Adipocyte (in vitro differentiated cells): ENCODE measurements at places on chromosomes 1 and 21.

- DNase-seq: no peak
Observed at GRCh38 chr1:57142169-57142568, 176.4 kb upstream of the C8B start.

DNA sequence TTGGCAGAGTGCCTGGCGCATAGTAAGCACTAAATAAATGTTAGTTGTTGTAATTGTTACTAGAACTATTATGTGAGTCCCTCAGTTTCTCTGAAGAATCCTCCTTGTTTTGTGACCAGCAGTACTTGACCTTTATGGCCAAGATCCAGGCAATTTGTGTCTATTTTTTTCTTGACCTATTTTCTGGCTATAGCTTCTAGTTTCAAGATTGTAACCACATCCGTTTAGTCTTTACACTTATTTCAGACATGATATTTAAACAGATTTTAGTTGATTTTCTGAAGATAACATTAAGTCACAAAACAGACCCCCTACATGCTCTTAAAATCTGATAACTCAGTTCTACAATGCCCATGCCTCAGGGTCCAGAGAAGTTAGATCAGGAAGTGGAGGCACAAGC is 50.3 kb downstream of the CDC7 start:
- no peak for DNase-seq

GRCh38 chr1:203765029-203765837 is at the start of gene LAX1:
Gene LAX1 (plus strand): TSS chr1:203765183. CDS start chr1:203765566, 383 bp downstream.
- no peak for DNase-seq

- DNase-seq: no peak
Observed at GRCh38 chr1:151336556-151336955, 9.3 kb upstream of the PI4KB start.

- no peak for DNase-seq
Observed at GRCh38 chr1:34479731-34480130, 275.1 kb upstream of the GJB5 start.

DNA sequence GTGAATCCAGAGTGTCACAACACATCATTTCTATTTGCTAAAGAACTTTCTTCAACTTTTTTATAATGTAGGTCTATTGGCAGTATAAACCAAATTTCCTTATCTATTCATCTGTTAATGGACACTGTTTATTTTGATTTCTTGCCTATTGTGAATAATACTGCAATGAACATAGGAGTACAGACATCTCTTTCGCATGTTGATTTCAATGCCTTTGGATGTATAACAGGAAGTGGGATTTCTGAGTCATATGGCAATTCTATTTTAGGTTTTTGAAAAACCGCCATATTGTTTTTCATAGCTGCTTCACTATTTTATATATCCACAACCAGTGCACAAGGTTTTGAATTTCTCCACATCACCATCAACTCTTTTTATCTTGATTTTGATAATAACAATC is 198.7 kb downstream of the KCNT2 start:
- no peak for DNase-seq

- DNase-seq: no peak
Observed at GRCh38 chr1:21206117-21206516, 29.4 kb upstream of the EIF4G3 start.

- no peak for DNase-seq
Observed at GRCh38 chr1:95145493-95145892, 28.3 kb downstream of the TLCD4 start.

DNA sequence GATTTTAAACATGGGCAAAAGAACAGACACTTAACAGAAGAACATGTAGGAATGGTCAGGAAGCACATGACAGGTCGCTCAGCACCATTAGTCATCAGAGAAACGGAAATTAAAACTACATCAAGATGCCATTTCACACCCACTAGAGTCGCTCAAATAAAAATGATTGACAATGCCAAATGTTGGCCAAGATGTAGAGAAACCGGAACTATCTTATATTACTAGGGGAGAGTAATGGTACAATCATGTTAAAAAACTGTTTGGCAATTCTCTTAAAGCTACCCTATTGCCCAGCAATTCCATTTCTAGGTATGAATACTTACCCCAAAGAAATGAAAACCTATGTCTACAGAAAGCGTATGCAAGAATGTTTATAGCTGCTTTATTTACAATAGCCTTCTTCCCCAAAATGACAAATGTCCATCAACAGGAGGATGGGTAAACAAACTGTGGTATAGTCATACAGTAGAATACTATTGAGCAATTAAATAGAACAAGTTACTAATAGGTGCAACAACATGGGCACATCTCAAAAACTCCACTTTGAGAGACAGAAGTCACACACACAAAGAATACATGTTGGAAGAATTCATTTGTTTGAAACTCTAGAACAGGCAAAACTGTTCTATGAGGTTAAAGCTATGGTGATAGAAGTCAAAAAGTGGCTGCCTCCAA is 92.8 kb downstream of the ETS2 start:
- DNase-seq: no peak

DNA sequence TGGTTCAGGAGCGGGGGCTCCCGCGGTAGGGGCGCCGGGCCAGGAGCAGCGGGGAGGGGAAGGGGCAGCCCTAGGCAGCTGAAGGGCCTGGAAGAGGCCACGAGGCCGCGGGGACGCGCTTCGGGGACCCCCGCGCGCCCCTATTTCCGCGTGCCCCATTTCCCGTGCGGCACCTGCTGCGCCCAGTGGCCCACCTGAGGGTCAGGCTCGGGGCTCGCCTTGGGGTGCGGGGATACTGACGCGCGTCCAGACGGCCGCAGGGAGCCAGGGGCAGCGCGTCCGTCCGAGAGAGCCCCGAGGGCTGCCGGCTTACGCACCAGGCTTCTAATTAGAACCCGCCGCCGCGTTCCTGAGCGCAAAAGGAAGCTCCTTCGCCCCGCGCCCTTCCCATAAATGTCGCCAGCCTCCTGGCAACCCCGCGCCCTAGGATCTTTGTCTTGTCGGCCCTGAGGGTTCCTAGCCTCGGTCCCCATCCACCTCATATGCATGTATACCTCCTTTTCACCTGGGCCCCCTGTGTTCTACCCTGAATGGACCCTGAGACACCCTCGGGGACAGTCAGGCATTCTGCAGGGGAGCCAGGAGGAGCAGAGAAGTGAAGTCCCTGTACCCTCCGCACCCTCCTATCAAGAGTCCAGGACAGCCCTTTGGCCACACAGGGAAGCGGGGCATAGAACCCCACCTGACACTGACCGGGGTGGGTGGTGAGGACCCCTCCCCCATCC is 1.8 kb downstream of the WNT3A start:
- no peak for DNase-seq

DNA sequence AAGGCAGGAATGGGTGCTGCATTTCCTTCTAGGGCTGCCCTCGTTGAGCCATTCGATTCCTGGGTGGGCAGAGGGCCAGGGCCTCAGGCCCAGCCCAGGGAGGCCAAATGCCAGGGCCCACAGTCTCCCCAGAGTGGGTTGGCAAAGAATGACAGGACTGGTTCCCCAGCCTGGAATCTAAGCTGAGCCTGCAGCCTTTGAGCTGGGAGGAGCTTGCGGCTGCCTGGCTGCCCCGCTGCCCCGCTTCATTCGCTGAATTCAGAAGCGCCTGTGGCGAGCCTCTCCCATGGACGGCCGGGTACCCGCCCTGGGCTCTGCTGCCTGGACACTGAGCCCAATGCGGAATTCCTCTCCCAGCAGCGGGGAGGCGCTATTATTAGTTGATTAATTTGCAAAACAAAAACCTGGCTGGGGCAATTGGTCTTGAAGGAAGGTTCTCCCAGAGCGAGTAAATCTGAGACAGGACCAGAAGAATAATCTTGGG is 32.3 kb upstream of the TARDBP start:
- DNase-seq: peak; percentile 91

DNA sequence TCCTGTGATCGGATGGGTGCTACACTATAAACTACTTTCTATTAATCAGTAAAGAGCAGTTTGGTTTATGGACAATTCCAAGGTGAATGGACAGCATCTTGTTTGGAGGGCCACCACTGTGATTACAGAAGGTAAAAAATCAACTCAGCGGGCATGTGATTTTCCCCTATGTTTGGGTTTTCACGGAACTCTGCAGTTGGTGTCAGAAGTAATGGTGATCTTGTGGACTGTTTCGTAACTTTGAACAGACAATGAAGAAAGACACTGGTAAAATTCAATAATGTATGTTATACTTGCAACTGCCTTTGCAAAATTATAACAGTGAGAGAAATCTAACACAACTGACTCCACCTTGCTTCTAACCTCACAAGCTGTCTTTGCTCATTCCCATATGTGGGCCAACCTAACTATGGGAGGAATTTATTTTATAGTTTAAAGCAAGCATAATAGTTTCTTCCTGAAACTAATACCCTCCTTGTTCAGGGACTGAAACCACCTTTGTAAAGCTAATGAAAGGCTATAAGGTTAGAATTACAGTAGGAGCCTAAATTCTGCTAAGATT is 53.2 kb downstream of the TRIM33 start:
- DNase-seq: peak; percentile 25

DNA sequence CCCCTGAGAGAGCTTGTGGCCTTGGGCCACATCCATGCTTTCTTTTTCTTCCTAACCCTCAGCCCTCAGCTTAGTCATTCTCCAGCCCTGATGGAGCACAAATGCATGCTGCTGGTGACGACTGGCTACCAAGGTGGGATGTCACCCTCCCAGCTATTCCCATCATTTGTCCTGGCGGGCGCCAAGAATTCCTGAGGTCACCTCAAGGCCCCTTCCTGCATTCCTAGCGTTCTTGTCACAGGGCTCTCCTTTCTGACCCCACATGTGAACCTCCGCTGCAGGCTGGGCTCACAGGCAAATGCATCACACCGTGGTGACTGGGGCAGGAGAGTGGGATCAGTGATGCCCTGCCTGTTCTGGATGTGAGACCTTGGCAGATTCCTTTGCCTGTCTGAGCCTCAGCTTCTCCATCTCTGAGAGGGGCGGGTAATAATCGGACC is 53.4 kb upstream of the IFFO2 start:
- peak; percentile 37 for DNase-seq

DNA sequence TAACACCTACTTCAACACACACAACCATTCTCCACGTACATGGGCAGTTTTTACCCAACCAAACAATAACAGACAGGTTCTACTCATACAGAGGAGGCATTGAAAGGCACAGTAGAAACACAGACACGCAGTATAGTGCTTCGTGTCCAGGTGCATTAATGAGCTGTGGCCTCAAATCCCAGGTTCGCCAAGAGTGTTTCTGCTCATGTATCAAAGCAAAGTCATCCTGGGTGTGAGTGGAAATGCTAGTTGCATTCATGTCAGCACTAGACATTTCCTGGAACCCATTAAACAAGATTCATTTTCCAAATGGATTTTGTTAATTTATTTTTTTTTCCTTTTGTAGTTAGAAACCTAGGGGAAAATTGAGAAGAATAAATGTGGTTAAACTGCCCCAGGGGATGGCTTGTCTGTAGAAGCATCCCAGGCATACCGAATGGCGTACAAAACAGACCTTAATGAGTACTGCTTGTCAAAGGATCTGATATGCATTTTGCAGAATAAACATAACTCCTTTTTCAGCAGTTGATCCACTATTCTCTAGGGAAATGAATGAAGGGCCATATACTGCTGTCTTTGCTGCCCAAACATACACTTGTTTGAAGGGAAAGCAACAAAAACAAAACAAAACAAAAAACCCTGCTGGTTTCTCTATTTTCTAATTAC is 298.6 kb upstream of the ST6GALNAC5 start:
- no peak for DNase-seq

GRCh38 chr1:150311762-150312161 is 9.6 kb upstream of the PRPF3 start:
- no peak for DNase-seq

DNA sequence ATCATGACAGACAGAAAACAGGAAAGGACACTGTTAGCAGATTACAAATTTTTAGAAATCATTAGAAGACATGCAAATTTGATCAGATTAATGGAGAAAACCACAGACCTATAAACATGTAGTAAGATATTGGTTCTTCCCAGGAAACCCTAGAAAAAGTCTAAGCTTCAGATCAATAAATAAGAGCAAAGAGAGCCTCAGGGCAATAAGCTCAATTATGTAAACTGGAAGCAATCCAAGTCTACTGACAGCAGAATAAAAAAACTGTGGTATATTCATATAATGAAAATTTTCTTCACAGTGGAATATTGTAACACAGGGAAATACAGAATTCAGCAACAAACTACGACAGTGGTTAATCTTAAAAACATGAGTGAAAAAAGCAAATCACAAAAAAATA is 36.3 kb downstream of the NRDC start:
- DNase-seq: peak; percentile 29

DNA sequence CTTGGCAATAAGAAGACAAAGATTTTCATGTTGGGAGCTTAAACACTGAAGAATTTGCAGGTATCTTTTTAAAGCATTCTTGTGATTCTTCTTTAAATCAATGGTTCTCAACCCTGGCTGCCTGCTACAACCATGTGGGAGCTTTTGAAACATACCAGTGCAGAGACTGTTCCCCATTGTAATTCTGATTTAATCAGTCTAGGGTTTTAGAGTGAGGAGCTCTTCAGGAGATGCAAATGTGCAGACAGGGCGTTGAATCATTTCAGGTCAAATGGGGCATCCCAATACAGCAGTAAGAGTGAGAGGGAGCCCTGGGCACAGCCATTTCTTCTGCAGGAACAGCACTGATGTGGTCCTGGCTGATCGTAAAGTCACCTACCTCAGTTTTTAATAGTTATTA is 24.3 kb downstream of the KCNJ6 start:
- no peak for DNase-seq

DNA sequence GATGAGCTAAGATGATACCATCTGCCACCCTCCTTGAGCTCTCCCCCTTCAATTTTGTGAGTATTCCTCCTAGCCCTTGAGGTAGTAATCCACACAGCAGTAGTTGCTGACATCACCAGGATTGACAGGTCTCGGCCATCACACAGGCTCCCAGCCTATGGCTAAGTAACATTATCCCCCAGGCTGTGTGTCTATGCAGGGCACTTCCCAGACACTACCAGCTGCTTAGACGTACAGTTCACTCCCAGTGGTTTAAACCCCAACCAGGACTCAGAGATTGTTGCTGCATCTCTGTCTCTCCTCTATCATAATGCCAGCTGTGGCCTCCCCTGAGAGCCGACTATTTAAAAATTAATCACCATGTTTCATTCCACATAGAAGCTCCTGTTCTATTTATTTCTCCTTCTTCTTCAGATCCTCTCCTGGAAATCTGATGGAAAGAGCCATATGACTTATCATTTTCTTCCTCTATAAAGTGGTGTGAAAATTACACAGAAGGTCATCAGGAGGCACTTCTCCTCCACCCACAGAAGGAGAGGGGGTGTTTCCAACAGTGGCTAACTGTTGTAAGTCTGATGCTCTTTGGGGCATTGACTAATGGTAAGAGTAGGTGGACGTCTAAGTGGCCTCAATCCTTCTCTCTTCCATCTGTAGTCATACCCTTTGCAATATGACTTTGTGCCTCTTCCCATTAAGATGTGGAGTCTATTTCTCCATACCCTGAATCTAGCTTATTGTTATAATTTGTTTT is 396.3 kb downstream of the SETD4 start:
- no peak for DNase-seq

DNA sequence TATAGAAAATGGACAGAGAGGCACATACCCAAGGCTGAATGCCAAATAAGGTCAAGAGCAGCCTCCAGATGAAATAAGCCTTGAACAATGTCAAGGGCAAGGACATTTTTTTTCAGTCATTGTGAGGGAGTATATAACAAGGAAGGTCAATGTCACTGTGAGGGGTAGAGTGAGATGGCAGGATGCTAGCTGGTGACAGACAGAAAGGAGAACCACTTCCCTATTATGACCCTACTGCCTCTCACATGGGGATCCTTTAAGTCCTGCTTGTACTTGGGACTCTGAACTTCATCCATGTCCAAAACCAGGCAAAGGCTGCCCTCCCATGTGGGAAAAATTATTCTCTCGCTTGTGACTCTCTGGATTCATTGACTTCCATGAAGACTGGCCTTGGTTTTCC is 119.5 kb upstream of the COA6 start:
- DNase-seq: no peak

- DNase-seq: no peak
Observed at GRCh38 chr1:185574139-185574875, 159.9 kb upstream of the HMCN1 start.
